ENCODE measurements at places on chromosomes 1 and 21.

DNA sequence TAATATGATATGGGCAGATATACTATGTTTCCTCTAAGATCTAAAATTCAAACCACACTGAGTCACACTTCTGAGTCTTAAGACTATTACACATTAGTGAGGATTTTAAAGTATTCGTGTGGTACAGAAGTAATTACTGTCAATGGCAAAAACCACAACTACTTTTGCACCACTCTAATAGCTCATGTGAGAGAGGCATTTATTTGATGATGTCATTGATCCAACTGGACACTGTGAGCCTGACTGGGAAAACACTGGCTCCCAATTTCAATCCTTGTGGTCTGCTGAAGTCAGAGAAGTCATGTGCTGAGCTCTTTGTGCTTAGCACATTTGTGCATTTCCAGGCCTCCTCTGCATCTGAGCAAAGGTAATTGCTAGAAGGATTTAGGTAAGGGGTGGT lies 377.8 kb downstream of the USH2A start:
- peak; percentile 97 for DNase-seq

DNA sequence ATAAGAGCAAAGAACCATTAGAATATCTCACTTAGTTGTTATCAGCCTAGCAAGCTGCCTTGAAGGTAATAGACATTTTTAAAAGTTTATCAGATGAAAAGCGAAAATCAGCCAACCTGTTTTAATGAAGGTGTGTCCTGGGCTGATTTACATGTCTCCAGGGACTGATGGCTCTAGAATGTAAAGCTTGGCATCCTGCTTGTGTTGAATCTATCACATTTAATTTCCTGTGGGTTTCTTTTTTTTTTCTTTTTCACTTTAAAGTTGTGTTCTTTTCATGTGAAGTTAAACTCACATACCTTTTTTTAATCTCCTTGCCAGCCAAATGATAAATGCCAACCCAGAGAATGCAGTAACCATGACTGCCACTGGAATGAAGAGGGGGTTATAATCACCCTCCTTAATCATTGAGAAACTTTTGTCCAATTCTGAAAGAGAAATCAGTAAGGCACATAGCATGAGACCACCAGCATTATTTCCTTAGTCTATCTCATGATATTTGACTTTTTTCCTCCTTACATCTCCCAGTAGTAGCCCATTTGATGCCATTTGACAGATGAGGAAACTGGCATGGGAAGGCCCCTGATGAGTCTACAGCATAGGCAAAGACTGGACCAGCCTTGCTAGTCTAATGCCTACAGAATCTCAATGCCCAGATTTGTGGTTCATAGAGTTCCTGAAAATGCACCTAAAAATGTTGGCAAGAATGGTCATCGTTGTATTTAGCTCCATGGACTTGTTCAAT lies 10.0 kb downstream of the SELL start:
- DNase-seq: no peak

DNA sequence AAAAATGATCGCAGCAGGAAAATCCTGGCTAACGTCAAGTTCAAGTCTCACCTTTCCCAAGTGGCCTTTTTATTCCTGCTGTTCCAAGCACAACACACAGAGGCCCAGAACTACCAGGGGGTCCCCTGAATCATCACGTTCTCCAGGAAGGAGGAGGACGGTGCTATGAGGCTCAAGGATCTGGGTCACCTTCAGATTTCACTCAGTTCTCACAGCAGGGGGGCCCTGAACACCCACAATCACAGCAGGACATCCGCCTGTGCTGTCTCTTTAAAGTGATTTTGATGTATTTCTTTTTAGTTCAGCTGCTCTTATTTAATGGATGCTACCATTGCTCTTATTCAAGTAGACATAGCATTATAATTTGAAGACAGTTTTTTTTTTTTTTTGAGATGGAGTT lies 173.4 kb downstream of the HUNK start:
- DNase-seq: no peak

- DNase-seq: peak; percentile 37
Observed at GRCh38 chr1:206725109-206725963, 40.6 kb downstream of the MAPKAPK2 start.

DNA sequence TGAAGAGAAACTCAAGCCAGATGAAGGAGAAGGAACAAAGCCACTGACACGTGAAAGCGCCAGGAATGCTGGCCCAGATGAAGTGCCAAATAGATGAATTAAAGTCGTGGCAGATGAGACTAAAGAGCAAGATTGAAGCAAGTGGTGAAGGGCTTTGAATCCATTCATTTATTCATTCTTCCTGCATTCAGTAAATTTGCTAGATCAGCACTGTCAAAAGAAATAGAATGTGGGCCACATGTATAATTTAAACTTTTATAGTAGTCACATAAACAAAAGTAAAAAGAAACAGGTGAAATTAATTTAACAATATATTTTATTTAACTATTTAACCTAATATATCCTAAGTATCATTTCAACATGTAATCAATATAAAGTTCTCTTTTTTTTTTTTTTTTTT lies 135.6 kb downstream of the ZZZ3 start:
- DNase-seq: no peak

GRCh38 chr1:73913025-73913424 lies 285.0 kb downstream of the LRRIQ3 start:
- no peak for DNase-seq

DNA sequence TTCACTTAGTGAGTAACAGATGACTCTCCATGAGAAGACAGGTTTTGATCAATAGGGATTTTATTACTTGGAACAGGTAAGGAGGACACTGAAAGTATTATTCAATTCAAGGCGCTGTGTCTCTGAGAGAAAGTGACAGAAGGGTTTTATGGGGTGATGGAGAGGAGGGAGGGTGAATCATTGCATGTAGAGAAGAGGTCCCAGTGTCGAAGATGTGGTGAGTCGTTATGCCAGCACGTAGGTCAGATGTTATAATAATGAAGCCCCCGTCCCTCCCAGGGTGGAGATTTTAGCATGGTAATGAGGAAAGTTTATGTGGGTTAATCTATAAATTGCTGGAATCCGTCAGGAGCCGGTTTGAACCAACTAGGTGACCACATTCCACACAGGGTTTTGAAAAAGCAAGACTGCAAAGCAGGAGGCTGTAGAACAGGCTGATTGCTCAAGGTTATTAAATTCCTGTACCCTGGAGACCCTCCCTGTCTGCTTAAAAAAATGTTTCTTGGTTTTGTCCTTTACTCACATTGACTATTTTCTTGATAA lies 586.4 kb upstream of the TMPRSS15 start:
- no peak for DNase-seq

- DNase-seq: no peak
Observed at GRCh38 chr21:33980276-33980916, 64.8 kb upstream of the ATP5PO start.

DNA sequence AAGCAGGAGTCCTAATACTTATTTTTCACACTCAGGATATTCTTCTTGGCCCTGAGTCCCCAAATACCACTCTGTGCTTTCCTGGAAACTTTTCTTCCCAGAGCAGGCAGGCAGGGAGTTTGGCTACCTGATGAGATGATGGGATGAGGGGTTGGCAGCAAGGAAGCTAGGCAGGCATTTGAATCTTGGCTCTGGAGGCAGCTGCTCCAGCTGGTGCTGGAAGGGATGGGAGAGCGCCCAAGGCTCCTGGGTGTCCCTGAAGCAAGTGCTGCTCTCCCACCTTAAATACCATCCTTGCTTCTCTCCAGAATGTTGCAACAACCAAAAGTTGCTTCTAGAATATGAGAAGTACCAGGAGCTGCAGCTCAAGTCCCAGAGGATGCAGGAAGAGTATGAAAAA lies 48.0 kb upstream of the TMEM125 start:
- no peak for DNase-seq

- no peak for DNase-seq
Observed at GRCh38 chr1:116335850-116336624, 37.0 kb upstream of the ATP1A1 start.

GRCh38 chr1:148363439-148363810 lies 119.7 kb downstream of the PPIAL4G start:
- no peak for DNase-seq

DNA sequence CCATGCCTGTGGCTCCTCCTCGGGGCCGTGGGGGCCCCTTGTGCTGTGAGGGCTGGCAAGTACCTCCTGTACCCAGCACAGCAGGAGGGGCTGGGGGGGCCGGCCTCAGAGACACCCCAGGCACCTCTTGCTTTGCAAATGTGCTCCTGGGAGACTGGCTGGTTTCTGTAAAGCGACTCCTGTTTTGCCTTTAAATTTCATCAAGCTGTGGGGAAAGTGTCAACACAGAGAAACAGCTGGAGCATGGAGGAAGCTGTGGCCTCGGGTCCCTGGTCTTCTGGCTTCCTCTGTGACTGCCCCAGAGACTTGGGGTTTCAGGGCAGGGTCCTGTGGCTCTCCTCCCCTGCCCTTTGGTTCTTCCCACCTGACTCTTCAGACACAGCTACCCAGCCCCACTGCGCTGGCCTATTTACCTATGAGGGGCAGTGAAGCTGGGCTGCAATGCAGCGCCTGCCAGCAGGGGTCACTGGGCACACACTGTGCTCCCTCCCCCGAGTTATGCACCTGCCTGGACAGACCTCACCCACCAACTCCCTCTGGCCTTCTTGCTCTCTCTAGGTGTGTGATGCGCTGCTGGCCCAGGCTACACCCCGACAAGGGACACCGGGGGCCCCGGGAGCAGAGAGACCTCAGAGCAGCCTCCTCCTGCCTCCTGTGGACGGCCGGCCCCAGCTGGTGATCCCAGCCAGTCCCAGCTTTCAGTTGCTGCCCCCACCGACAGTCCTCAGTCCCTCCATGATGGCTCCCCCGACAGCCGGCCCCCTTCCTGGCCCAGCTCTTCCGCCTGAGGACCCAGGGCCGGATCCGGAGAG lies 17.6 kb upstream of the PEX10 start:
- DNase-seq: no peak

- DNase-seq: no peak
Observed at GRCh38 chr1:14128096-14128495, 428.1 kb downstream of the PRDM2 start.

DNA sequence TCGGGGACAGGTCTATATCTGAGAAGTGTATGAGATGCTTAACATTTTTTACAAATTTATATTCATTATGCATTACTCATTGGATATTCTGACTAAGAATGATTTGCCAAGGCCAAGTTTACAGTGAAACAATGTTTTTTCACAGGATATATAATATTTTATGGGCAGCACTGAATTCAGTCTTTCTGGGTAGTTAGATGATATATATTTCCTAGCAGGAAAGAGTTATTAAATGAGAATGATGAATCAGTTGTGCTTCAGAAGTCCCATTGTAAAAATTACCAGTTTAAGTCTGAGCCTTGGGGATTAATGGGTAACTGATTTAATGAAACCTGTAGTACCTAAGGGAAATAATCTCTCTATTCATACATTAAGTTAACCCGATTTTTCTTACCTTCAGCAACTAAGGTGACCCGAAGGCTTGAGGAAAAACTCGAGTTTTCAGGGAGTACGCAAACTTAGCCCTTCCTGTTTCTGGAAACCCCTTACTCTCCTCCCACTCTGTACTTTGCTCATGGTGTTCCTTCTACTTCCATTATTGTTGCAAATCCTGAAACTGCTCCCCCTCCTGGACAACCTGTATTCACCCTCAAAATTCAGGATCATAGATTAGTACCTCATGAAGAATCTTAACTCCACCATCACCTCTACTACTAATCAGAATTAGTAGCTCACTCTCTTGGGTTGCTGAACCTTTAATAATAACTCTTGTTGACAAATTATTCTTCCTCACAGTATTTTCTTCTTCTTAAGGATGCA lies 135.1 kb downstream of the AK5 start:
- DNase-seq: peak; percentile 42

GRCh38 chr1:183630748-183631147 lies 4.8 kb downstream of the ARPC5 start:
- DNase-seq: peak; percentile 51

- no peak for DNase-seq
Observed at GRCh38 chr1:30609999-30610345, 113.4 kb downstream of the MATN1 start.

GRCh38 chr1:39845569-39846566 lies 37.4 kb downstream of the TRIT1 start:
- DNase-seq: peak; percentile 99

- no peak for DNase-seq
Observed at GRCh38 chr1:66932291-66932690, 7.5 kb downstream of the MIER1 start.

DNA sequence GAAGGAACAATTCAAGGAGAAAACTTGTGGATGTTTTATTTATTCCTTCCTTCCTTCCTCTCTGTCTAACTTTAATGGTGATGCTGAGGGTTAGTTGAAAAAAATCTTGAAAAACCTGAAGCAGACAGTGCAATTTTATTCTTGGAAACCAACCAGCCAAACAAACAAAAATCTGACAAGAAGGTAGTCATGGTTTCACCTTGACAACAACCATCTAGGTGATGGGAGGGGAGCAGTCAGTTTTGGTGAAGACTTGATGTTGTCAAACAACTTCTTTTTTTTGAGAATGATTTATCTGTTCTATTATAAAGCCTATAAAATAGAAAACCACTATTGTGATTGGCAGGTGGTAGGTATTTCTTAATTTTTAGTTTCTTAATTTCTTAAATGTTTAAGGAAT lies 92.4 kb upstream of the GPR88 start:
- DNase-seq: no peak

- DNase-seq: peak; percentile 60
Observed at GRCh38 chr1:113140588-113141446, 67.8 kb downstream of the LRIG2 start.

- no peak for DNase-seq
Observed at GRCh38 chr1:216739793-216740192, 16.6 kb upstream of the ESRRG start.

- DNase-seq: no peak
Observed at GRCh38 chr21:35900539-35900938, 159.8 kb downstream of the SETD4 start.

- DNase-seq: no peak
Observed at GRCh38 chr1:241503444-241503843, 16.1 kb downstream of the FH start.

DNA sequence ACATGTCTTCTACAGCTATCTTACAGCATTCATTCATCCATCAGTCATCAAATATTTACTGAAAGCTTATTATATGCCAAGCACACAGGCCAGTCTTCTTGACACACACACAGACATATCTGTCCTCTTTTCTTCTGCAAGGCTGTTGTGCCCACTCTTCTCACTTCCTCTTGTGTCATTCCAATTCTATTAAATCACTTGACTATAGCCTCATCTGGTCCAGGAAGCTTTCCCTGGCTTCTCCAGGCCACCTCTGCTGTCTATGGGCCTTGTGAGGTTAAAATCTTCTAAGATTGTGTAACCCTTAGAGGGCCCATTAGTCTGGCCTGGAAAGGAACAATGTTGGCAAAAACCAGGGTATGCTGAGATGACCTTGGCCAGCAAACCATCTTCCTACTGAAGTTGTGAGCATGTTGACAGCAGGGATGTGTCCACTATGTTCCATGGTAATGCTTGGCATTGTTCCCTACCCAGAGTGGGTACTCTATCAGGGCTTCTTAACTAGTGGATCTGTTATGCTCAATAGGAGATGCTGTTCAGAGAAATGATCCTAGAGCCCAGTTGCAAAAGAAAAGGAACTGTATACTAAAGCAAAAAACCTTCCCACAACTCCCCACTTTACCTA lies 5.3 kb downstream of the TRAF3IP3 start:
- no peak for DNase-seq

DNA sequence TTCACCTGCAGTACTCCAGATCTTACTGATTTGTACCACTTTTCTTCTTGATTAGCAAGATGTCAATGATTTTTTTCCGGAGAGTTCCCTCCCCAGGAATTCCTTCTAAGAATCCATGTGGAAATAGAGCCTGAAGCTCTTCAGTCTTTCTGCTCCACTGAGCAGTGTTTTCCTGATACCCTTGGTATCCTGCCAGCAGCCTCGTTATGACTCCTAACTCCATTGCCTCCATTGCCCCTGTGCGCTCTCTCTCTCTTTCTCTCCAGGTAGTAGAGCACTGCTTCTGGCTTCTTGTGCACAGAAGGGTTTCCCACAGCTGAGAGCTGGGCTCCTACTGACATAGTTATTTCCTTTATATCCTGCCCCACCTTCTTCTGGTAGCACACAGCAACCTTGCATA lies 12.2 kb downstream of the UBE2U start:
- no peak for DNase-seq
